ENCODE measurements at places on chromosomes 12 and 14.

DNA sequence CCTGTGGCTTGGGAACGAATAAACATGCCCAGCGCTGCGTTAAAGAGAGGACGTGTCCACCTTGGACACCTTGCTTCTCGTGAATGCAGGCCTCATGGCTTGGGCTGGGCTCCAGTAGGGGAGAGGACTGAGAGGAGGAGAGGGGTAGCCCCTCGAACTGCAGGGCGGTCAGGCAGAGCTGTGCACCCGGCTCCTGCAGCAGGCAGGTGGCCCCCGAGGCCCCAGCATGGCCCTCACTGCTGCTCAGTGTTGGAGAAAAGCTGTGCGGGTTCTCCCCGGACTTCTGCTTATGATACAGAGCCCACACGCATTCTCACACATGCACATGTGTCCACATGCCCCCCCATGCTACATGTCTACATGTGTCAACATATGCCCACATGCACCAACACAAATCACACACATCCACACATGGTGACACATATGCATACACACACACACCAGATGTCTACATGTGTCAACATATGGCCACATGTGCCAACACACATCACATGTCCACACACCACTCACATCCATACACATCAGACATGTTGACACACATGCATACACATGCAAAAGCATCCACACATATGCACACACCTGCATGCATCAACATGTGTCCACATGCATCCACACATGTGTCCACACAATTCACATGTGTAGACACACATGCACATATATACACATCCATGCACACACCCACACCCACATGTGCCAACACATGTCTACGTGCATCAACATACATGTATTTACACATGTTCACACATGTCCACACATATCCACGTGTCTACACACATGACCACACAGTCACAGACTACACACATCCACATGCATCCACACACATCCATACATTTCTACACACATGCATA lies 3.0 kb downstream of the ADGRD1 start:
- H3K27ac ChIP-seq: no peak overlapping the region
- no peak overlapping the region for H3K4me3 ChIP-seq
- H3K36me3 ChIP-seq: no peaks in the 10 kb centered on the region
- DNase-seq: no peak
- H3K4me1 ChIP-seq: peaks cover 3% of the 10 kb centered on the region

- H3K27me3 ChIP-seq: no peaks in the 10 kb centered on the region
- DNase-seq: no peak
- no peaks in the 10 kb centered on the region for H3K36me3 ChIP-seq
- no peak overlapping the region for H3K27ac ChIP-seq
- no peaks in the 10 kb centered on the region for H3K4me1 ChIP-seq
Measured at GRCh38 chr12:67151886-67152285, 117.3 kb upstream of the CAND1 start.

DNA sequence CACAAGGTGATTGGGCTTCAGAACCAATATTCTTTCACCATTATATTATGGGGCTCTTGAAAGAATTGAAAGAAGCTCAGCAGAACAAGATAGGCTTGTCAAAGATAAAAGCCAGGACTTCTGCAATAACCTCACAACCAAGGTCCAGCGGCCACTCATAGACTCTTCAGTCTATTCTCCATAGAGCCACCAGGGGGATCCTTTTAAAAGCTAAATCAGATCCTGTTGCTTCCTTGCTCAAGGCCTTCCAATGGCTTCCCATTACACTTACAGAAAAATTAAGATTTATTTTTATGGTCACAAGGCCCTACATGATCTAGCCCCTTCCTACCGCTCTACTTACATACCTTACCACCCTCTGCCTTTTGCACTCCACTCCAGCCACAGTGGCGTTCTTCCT lies 169.6 kb downstream of the C12orf42 start:
- H3K36me3 ChIP-seq: no peaks in the 10 kb centered on the region
- DNase-seq: no peak
- no peaks in the 10 kb centered on the region for H3K27me3 ChIP-seq
- H3K4me1 ChIP-seq: no peaks in the 10 kb centered on the region
- no peak overlapping the region for H3K27ac ChIP-seq

- H3K4me1 ChIP-seq: no peaks in the 10 kb centered on the region
- no peak for DNase-seq
- H3K27me3 ChIP-seq: no peaks in the 10 kb centered on the region
- no peak overlapping the region for H3K4me3 ChIP-seq
Measured at GRCh38 chr14:95240859-95241813, 78.6 kb downstream of the CLMN start.

All from iPS DF 6.9 (cell line).